Panc1 (cell line): ENCODE measurements at places on chromosomes 1 and 21. TPM values are rescaled to one million over a fixed set of nuclear protein-coding genes. Genes with fewer than 3 reads are reported as not detected.

Gene SLFNL1
- total RNA-seq = 0.10 TPM

- DNase-seq = no peak
These were observed 14.1 kb upstream of the TIAM1 start for GRCh38 chr21:31358158-31358557.

- no peak for DNase-seq
These were observed 577.3 kb downstream of the AJAP1 start for GRCh38 chr1:5231541-5232315.

DNA sequence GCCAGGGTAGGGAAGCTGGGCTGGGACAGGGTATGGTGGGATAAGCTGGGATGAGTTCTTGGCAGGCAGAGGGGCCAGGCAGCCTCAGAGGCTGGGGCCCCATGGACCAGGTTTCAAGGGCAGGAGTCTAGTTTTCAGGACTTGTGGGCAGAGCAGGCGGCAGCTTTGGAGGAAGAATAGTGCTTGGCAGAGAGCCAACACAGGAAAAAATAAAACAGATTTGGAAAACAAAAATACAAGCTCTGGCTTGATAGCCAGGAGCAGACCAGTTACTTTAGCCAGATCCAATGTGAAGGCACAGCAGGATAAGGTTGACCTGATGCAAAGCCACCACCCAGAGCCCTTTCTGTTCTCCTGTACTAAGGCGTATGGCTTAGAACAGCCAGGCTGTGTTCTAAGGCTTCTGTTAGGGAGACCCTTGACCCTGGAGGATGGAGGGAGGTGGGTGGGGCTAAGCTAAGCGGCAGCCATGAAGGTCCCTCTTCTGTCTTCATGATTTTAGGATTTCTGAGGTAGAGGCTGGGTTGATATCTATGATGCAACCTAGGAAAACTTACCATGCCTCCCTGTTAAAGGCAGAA is 5.5 kb downstream of the TRAF5 start:
- no peak for DNase-seq

Gene CR1L
- total RNA-seq = not detected

DNA sequence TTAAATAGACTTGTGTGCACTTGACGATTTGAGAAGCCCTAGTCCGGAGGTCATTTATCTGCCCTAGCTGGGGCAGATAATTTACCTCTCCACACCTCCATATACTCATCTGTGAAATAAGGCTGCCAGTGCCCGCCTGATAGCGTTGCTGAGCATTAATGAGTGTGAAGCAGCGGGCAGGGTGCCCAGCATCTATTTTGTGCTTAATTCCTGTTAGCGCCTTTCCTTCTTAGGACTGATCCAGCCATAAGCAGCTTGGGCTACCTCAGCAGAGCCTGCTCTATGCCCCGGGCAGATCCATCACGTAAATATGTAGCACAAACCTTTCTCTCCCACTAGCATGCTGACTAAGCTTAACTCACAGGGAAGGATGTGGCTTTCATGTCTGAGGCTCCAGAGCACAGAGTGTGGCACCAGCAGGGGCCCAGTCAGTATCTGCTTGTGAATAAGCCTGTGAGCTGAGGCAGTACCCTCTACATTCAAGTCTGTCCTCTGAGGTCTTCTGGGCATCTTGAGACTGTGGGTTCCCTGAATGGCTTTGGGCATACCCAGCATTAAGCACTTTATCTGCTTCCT is 21.5 kb upstream of the RNF187 start:
- DNase-seq = no peak

Gene STUM
- total RNA-seq = 0.03 TPM

Gene LRRC40
- total RNA-seq = 15.9 TPM

DNA sequence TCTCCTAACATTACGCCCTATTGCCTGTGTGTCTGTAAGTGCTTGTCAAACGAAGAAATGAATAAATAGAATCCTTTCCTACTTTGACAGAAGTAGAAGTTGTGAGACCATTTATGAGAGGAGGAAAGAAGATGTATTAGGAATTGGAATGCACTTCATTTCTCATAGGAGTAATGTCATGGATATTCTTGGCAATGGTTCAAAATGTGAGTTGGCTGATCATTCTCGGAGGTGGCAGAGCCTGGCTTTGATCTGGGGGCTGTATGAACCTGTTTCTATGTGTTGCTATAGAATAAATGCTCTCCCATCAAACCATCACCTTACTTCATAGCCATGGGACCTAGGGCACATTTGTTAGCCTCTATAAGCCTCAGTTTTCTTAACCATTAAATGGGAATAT is 10.1 kb upstream of the SERBP1 start:
- DNase-seq = no peak

DNA sequence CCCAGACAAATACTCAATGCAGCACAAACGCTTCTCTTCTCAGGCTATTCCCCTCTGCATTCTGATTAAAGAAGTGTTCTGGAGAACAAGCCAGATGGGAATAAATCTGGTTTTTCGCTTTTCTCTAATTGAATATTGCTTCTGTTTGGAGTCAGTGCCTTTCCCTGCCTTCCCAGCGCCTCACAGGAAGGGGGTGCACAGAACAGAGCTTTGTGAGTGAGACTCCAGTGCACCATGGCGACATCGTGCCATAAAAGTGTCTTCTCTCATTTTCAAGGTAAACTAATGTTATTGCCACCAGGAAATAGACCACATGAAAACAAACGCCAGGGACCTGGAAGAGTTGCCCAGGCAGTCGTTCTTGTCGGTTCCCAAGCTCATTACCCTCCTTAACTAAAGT is 43.6 kb upstream of the SLC45A1 start:
- no peak for DNase-seq

DNA sequence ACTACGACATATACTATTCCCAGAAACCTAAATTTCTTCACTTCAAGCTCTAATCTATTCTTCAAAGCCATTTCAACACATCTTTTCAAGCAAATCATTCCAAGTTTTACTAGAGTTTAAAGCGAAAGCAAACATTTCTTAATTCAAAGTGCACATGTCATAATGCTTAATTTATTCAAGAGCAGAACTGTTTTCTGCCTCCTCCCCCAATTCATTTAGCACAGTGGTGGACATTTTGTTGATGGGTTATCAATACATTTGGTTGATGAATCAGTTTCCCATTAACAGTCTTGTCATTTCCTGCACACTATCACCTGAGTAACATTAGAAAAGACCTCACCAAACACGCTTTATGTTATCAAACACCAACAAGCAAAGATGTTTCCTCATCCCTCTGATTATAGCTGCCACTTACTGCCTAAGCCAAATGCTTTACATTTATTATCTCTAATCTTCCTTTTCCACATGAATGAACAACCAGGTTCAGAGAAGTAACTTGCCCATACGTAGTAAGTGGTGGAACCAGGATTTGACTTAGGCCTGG is 2.0 kb downstream of the SRSF4 start:
- no peak for DNase-seq

Gene PRAMEF1
- not detected for total RNA-seq

DNA sequence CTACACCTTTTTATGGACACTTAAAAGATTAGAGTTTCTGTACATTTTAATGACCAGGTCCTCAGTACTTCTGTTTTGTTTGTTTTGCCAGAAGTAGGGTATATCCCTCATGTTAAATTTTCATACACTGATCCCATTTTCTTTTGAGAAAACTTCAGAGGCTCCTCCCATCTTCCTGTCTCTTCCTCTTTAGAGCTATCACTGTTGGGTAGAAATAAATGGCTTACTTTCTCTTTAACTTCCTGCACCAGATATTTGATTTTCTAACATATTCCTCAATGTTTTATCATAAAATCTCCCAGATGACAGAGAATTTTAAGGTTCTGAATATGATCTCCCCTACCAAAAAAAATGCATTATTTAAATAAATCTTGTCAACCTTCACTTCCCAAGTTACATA is 23.4 kb downstream of the VAV3 start:
- DNase-seq = no peak

DNA sequence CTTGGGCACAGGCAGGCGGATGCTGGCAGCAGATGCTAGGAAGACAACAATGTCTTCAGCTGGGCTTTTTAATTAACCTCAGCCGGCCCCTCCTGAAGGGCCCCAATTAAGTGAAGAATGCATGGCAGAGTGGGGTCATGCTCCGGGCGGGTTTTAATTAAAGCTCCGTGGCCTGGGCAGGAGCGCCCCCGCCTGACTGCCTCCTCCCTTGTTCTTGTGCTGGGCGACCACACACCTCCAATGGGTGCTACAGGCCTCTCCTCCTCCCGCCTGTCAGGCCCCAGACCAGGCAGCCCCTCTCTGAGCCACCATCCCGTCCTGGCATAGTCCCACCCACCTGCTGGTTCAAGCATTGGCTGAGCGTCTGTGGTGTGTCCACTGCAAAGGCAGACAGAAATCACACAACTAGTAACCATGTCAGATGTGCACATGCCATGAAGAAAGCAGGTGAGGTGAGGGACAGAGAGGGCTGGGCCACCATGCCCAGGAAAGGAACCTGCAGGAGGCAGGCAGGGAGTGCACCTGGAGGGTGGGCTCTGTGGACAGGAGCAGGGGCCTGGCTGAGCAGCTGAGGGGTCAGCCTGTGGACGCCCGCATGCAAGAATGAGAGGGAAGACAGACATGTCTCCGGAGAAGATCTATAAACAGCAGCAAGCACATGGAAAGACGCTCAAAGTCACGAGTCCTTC is 8.5 kb upstream of the ARF1 start:
- DNase-seq = no peak

- no peak for DNase-seq
These were observed 588.3 kb upstream of the PBX1 start for GRCh38 chr1:163970699-163971098.
